Mesothelial cell of epicardium (in vitro differentiated cells): ENCODE measurements at places on chromosomes 5 and 9. TPM values are rescaled to one million over a fixed set of nuclear protein-coding genes. Genes with fewer than 3 reads are reported as not detected.

The OR1J2 gene
- not detected in 3 replicates for total RNA-seq

DNA sequence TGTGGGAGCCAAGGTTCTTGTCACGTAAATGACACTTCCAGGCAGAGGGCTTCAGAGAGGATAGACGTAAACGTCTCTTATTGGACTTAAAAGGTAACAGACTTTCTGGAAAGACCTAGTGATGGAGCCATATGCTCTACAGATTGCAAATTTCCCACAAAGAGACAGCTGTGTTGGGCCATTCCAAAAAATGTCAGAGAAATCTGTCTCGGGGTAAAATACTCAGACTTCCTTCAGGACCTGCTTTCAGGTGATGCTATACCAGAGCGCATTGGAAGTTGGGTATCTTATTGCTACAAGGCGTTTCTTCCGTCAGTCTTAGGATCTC is 29.2 kb downstream of the PROP1 start:
- no peak overlapping the region for H3K4me3 ChIP-seq
- H3K4me1 ChIP-seq, result no peaks in the 10 kb centered on the region
- peaks cover 2% of the 10 kb centered on the region for H3K27me3 ChIP-seq
- H3K36me3 ChIP-seq, result peaks cover 1% of the 10 kb centered on the region
- H3K27ac ChIP-seq, result no peak overlapping the region

DNA sequence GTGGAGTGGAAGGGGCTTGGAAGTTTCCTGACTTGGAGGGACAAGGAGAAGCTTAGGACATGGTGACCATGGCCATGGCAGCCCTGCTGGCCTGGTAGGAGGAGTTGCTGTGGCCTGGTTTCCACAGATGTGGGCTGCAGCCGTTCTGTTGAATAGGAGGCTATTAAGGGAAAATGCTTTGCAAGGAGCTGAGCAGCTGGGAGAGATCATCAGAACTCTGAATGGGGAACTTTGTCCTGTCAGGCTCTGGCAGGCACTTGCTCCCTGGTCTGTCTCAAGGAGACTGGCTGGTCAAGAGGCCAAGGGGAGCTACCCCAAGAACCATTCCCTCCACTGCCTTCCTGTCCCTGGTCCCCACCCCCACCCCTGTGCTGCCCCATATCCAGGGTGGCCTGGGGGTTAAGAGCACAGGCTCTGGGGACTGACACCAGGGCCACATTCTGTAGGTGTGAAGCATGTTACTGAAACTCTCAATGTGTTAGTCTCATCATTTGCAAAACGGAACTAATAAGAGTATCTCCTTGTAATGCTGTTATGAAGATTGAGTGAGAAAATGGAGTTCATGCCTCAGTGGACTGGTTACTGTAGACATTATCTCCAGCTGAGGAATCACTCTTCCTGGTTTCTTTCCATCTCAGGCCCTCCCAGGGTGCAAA is 84.0 kb upstream of the ARAP3 start:
- no peaks in the 10 kb centered on the region for H3K4me1 ChIP-seq
- H3K27me3 ChIP-seq, result peaks cover 45% of the 10 kb centered on the region
- H3K27ac ChIP-seq, result no peak overlapping the region
- H3K4me3 ChIP-seq, result no peak overlapping the region
- no peaks in the 10 kb centered on the region for H3K36me3 ChIP-seq

GRCh38 chr9:128022886-128023285 is 42.1 kb upstream of the EEIG1 start:
- H3K27ac ChIP-seq, result peak overlapping the region; percentile 12
- no peak overlapping the region for H3K4me3 ChIP-seq
- peaks cover 8% of the 10 kb centered on the region for H3K4me1 ChIP-seq
- no peaks in the 10 kb centered on the region for H3K27me3 ChIP-seq
- no peak for DNase-seq
- H3K36me3 ChIP-seq, result no peaks in the 10 kb centered on the region

GRCh38 chr5:179825655-179826182 is 5.0 kb downstream of the SQSTM1 start:
- H3K4me3 ChIP-seq, result no peak overlapping the region
- peaks cover 48% of the 10 kb centered on the region for H3K36me3 ChIP-seq
- no peak for DNase-seq

The GARIN3 gene
- total RNA-seq, result not detected in 3 replicates

- peaks cover 19% of the 10 kb centered on the region for H3K36me3 ChIP-seq
- H3K4me1 ChIP-seq, result no peaks in the 10 kb centered on the region
- no peak overlapping the region for H3K4me3 ChIP-seq
- DNase-seq, result no peak
- H3K27ac ChIP-seq, result no peak overlapping the region
Measured at GRCh38 chr9:112867275-112867991, 23.2 kb downstream of the SLC46A2 start.

The PCDHGC4 gene
- 5.2 to 6.2 TPM (median 5.2 TPM) in 3 replicates for total RNA-seq

- no peaks in the 10 kb centered on the region for H3K4me1 ChIP-seq
- H3K36me3 ChIP-seq, result peaks cover 3% of the 10 kb centered on the region
- H3K27ac ChIP-seq, result no peak overlapping the region
- no peak overlapping the region for H3K4me3 ChIP-seq
Measured at GRCh38 chr5:59126708-59127573, 544.1 kb downstream of the RAB3C start.

The LRRTM2 gene
- 0.09 to 0.18 TPM (median 0.13 TPM) in 3 replicates for total RNA-seq
